ENCODE measurements at places on chromosomes 1 and 21. TPM values are rescaled to one million over a fixed set of nuclear protein-coding genes. Genes with fewer than 3 reads are reported as not detected.

Gene AKR7A3
- 0.96 TPM for total RNA-seq

Gene MEX3A
- total RNA-seq, result 4.6 TPM

Gene MROH9
- total RNA-seq, result not detected

Gene SLC1A7
- 2.4 TPM for total RNA-seq

Gene PTAFR
- 3.4 TPM for total RNA-seq

Gene MYOG
- 2.6 TPM for total RNA-seq

Gene ATG4C
- 11.1 TPM for total RNA-seq

Gene OR6K3
- total RNA-seq, result 6.3 TPM

Gene ASCL5
- total RNA-seq, result not detected

Gene AVPR1B
- total RNA-seq, result 0.72 TPM

Gene TACSTD2
- 26.2 TPM for total RNA-seq

Gene ZBTB18
- 6.5 TPM for total RNA-seq

Gene SPATA45
- total RNA-seq, result not detected

Gene EVA1C
- total RNA-seq, result 7.5 TPM

Gene CELSR2
- 2.6 TPM for total RNA-seq

Gene PALMD
- 33.0 TPM for total RNA-seq

Gene CFHR4
- not detected for total RNA-seq

Gene TMCC2
- 7.9 TPM for total RNA-seq

Gene RNU1-1
- total RNA-seq, result under 0.01 TPM
